Stimulated activated CD4-positive, alpha-beta T cell treated with anti-CD3 and anti-CD28 coated beads, Interleukin-4, amount 100 ng/mL, for 1 hour (primary cell): ENCODE measurements at places on chromosomes 3 and 15.

DNA sequence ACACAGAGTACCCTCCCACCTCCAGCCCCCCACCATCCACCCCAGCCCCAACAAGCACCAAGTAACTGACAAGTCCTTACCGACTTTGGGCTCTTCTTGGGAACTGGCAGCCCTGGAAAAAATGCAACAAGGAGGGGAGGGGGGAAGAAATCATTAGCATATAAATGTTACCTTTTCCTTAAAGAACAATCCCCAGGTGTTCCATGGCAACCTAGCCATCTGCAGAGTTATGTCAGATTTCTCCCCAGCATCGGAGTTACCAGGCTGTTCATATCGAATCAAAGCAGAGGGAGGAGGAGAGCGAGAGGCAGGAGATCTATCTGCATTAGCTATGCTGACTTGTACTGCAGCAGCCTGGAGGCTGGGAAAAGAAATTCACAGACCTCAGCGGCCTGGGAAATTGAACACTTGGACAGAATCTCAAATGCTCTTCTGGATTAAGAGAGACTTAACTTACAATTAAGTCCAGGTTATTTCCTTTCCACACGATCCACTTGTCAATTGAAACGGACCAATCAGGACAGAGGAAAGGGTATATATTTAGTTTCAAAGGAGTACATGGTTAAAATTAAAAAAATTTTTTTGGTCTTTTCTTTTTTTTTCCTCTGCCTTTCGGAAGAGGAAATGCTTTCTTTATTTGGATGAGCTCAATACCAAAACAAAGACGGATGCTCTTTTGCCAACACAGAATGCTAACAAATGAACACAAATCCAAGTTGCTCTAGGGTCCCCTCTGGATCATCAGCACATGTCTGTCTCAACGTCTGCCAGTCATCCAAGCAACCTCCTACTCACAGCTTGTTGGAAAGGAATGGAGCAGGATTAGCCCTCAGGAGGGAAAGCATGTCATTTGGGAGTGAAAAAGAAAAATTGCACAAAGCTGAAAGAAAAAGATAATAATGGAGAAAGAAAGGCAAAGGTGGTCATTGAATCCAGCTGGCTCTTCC lies 637.1 kb downstream of the MAGI1 start:
- DNase-seq = no peak

- DNase-seq = no peak
Observed at GRCh38 chr3:4562595-4562994, 69.4 kb downstream of the ITPR1 start.

DNA sequence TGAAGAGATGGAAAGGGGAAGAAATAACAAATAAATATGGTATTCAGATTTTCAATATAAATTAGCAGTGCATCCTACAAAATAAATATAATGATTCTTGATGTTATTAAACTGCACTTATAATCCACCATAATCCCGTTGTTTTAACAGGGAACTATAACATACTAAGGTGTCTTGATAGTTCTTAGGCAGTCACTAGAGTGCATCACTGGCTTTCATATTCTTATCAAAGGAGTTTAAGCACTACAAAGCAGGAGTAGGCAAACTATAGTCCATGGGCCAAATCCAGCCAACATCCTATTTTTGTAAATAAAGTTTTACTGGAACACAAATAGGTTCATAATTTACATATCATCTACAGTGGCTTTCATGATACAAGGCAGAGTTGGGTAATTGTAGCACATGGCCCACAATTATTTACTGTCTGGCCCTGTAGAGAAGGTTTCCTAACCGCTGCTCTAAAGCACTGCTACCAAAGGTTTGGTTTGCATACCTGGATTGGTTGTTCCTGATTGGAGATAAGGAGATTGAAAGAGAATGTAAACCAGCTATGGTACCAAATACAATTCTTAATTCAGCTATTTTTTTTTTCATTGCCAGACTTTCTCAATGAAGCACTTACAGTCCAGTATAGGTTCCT lies 104.3 kb downstream of the ZNF280D start:
- no peak for DNase-seq

GRCh38 chr3:129688271-129688895 lies 81.9 kb upstream of the PLXND1 start:
- no peak for DNase-seq

GRCh38 chr3:59426821-59427565 lies 377.2 kb upstream of the CFAP20DC start:
- DNase-seq = no peak

DNA sequence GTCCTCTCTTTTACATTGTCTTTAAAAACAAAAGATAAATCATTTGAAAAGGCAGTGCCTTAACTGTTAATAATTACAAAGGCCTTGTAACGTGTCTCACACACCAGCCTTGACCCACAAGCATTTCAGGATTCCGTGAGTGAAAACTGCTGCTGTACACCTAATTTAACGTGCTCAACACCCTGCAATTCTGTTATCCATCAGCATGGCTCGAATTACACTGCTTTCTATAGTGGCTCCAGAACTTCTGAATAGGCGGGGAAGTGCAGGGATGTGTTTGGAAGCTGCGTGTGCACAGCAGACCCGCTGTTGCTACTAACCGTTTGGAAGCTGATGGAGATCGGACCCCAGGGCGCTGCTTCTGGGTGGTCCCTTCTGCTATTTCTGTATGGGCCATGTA lies 9.9 kb upstream of the ETFA start:
- no peak for DNase-seq

DNA sequence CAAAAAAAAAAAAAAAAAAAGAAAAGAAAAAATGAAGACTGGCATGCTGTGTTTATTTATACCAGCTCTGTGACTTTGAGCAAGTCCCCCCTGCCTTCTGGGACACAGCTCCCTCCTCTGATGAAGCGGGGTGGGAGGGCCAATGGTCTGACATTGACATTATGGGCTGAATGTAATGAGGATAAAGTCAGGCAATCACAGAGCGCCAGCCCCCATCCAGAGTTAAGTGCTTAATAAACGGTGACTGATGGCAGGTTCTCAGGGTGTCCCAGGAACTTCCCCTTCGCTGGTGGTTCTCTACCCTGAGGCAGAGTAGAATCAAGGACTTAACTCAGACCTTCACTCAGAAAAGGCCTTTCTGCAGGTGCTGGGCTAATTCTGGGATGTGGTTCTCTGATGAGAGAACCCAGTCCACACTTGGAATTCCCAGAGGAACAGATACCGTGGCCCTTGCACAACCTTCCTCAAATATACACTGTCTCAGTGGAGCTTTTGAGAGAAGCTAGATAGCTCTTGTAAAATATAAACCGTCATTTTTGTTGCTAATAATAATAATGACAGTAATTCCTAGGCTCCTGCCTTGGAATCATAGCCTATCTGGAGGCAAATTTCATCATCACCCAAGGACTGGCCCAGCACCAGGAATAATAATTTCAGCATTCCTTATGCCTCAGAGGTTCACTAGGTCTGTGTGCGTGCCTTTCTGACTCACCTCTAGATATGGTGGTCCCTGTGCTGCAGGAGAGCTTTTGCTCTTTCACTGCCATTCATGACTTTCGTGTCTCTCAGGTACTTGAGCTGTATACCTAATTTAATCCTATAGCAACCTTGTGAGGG lies 115.8 kb downstream of the RPLP1 start:
- DNase-seq = no peak

DNA sequence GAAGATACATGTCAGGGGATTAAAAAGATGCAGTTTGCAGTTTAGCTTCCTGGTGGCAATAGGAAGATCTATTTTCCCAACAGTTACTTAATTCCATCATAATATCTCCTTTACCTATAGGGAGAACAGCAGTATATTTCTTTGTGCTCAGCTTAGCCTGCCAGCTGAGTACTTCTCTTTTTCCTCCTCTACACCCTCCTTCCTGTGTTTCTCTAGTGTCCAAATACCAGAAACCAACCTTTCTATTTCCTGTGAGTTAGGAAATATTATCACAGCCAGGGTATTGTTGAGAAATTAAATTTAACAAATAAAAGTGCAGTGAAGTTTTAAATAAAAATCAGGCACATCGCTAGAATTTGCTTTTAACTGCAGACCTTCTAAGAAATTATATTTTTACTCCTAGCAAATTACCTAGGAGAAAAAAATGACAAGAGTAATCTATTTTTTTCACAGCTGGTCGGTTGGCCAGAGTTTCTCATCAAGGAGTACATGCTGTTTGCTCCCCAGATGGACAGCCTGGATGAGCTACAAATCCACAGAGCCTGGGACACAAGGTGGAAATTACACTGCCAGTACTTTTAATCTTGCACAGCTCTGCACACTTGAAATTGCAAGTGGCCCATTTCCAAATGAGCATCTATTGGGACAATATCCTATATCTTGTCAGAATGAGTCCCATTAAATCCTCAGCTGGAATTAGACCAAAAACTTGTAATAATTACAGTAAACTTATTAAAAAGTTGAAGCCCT lies 185.2 kb upstream of the CFAP20DC start:
- no peak for DNase-seq

- DNase-seq = no peak
Observed at GRCh38 chr3:127211118-127212060, 18.5 kb downstream of the PRR23E start.

- no peak for DNase-seq
Observed at GRCh38 chr3:26100176-26100575, 310.3 kb downstream of the OXSM start.

DNA sequence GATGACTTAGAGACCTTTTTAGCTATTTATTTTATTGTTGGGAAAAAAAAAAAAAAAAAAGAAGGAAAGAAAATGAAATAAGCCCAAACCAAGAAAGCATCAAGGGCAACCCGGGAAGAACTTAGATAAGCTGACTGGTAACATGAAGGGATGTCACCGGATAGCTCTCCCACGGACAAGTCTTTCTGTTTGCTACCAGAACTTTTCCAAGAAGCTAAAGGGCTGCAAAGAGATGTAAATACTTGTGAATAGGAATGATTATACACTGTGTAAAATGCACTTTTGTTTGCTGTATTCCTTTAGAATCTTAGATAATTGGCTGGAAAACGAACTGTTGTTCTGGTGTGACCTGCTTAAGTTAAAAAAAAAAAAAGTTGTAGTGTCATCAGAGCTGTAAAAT lies 2.8 kb downstream of the FOXB1 start:
- no peak for DNase-seq

DNA sequence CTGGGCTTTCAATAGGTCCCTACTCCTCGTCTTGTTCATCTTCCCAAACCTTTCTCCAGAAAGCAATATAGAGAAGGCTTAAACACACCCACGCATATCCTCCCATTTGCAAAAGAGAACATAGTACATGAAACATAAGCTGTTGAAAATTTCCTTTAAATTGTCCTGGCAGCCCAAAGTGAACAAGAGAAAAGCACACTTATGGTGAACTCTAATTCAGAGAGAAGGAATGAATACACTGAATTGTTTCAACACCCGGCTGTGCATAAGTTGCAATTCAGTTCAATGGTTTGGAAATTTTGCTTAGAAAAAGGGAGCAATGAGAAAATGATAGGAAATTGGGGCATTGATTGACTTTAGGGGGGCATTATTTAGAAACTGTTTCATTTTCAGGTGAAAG lies 202.6 kb downstream of the TIGIT start:
- DNase-seq = no peak

DNA sequence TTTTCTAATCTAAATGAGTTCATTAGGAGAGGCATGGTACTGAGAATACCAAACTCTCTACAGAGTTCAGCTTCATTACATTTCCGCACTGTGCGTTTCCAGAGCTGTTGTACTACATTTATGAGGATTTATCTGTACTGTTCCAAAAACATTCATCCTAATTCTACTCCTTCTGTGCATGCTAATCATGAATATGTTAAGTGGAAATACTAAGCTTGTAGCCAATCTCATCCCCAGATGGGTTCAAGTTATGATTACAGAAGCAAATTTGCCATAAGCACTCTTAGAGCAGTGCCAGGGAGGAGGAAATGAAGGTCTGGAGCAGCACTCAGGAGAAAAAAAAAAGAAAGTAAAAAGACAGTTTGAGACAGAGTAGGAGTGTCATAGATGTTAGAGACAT lies 544.3 kb downstream of the GBE1 start:
- DNase-seq = no peak

- peak; percentile 49 for DNase-seq
Observed at GRCh38 chr15:68650901-68651709, 72.3 kb downstream of the CORO2B start.

- peak; percentile 20 for DNase-seq
Observed at GRCh38 chr3:153221748-153222162, 59.7 kb downstream of the RAP2B start.

DNA sequence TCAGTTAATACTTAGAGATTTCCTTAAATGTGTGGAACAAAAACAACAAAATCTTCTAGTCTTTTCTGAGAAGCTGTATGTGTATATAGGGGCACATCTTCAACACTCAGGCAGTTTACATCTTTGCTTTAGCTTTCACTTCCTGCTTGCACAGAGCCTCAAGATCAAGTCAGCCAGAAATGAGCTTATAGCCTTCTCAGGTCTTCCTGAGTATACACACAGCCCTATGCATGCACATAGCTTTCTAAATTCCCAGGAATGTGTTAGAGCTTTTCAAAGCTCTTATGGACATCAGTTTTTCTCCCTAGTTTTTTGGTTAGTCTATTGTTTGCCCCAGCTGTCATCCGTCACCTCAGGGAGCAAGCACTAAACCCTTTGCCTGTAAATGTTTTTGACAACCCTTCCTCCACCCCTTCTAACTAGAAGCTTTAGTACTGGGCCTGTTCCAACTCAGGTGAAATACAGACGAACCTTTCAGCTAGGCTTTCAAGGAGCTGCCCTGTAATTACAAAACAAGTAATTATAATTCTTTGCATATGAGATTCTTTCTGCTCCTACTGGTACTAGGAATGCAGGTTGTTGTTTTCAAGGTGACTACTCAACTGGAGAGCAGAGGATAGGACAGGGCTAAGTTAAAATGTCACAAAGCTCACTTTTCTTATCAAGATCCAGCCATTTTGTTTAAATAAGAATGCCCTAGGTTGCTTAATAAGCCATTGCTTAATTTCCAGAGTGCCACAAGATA lies 22.6 kb upstream of the MTMR10 start:
- DNase-seq = no peak

GRCh38 chr3:110623571-110623970 lies 448.0 kb upstream of the NECTIN3 start:
- no peak for DNase-seq

GRCh38 chr15:72912996-72913395 lies 129.4 kb upstream of the ADPGK start:
- DNase-seq = no peak

GRCh38 chr3:7959094-7959493 lies 542.5 kb upstream of the LMCD1 start:
- no peak for DNase-seq

DNA sequence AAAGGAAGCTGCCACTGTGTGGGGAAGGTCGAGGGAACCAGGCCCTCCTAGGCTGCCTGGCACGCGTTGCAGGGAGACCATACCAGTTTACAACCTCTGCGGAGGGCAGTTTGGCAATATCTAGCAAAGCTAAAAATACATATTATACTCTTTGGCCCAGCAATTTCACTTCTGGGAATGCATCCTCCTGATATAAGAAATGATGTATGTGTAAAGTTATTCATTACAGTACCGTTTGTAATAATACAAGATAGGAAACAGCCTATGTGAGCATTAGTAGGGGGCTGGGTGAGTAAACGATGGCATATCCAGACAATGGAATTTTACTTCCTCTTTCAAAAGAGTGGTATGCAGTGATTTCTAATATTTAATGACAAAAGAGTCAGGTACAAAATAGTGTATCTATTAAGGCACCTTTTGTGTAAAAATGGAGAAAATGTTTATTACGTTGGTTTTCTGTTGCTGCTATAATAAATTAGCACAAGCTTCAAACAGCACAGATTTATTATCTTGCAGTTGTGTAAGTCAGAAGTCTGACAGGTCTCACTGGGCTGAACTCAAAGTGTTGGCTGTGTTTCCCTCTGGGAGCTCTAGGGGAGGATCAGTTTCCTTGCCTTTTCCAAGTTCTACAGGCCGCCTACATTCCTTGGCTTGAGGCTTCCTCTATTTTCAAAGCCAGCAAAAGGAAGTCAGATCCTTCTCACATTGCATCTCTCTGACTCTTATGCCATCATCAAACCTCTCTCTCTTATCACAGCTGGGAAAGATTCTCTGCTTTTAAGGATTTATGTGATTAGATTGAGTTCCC lies 9.0 kb downstream of the APOD start:
- DNase-seq = no peak
